ENCODE measurements at places on chromosomes 3 and 15. TPM values are rescaled to one million over a fixed set of nuclear protein-coding genes. Genes with fewer than 3 reads are reported as not detected.

EFCAB12 gene
- not detected for total RNA-seq

DNA sequence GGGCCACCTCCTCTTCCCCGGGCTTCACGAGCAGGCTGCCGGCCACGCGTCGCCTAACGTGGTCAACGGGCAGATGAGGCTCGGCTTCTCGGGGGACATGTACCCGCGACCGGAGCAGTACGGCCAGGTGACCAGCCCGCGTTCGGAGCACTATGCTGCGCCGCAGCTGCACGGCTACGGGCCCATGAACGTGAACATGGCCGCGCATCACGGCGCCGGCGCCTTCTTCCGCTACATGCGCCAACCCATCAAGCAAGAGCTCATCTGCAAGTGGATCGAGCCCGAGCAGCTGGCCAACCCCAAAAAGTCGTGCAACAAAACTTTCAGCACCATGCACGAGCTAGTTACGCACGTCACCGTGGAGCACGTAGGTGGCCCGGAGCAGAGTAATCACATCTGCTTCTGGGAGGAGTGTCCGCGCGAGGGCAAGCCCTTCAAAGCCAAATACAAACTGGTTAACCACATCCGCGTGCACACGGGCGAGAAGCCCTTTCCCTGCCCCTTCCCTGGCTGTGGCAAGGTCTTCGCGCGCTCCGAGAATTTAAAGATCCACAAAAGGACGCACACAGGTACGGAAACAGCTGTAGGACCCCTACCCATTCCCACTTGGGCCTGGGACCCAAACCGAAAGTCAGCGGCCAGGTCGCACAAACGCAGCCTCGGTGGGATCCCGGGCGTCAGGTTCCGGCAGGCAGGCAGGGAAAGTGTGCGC is 1.5 kb downstream of the ZIC1 start:
- DNase-seq, result no peak

GRCh38 chr3:23650371-23651140 is 155.2 kb upstream of the UBE2E1 start:
- peak; percentile 92 for DNase-seq

CP gene
- total RNA-seq, result not detected

TRANK1 gene
- total RNA-seq, result 1.4 TPM

DNA sequence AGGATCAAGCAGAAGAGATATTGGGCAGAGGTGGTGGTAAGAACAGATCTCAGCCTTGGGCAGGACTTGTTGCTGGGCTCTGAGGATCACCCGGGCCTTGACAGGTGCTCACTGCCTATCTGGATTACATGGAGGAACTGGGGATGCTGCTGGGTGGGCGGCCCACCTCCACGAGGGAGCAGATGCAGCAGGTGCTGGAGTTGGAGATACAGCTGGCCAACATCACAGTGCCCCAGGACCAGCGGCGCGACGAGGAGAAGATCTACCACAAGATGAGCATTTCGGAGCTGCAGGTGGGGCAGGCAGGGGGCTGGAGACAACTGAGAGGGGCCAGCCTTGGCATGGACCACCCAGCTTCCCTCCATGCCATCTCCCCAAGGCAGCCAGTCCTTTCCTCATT is 7.9 kb downstream of the ECE2 start:
- no peak for DNase-seq

TRIM42 gene
- not detected for total RNA-seq

GRCh38 chr3:125967156-125967555 is 1.8 kb upstream of the ROPN1B start:
- DNase-seq, result no peak

DNA sequence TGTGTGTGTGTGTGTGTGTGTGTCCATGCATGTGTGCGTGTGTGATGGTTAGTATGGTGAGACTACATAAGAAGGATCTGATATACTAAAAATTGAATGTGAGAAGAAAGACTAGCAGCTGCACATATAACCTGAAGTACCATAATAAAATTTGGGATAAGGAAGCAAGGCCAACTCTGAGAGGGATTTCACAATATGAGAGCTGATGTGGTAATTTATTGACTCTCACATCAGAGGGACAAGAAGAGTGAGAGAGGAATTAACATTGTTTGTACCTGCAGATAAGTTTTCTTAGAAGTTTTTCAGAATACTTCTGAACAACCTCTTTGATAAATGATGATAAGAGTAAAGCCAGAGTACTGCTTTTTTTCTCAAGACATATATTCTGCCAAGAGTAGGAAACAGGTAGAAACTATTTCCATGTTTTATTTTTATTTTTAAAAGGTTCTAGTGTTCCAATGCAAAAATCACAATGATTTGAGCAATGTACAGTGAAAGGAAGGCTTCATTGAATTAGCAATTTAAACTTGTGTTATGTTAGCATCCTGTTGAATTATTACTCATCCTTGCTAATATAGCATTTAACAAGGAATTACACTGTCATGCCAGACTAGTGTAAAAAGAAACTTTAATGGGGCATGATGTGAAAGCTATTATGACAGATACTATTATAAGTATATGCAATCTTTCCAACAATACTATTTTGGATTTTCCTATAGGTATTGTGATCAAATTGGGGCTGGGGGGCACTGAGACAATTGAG is 415.5 kb upstream of the ARPP21 start:
- no peak for DNase-seq

GRCh38 chr3:9420850-9421549 is 23.6 kb downstream of the SETD5 start:
- DNase-seq, result peak; percentile 74

DNA sequence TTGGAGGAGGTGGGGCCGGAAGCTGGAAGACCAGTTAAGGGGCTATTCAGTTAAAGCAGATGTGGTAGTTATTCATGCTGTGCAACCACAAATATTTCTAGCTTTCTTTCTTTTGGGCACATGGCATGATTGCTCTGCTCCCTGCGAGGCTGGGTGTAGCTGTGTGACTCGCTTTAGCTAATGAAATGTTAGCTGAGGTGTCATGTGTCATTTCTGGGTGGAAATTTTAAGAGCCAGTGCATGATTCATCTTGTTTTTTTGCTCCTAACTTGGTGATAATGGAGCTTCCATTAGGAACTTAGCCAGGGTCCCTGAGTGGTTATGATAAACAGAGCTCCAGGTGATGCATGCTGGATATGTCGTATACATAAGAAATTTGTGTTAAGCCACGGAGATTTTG is 300.6 kb downstream of the SATB1 start:
- DNase-seq, result peak; percentile 92

DNA sequence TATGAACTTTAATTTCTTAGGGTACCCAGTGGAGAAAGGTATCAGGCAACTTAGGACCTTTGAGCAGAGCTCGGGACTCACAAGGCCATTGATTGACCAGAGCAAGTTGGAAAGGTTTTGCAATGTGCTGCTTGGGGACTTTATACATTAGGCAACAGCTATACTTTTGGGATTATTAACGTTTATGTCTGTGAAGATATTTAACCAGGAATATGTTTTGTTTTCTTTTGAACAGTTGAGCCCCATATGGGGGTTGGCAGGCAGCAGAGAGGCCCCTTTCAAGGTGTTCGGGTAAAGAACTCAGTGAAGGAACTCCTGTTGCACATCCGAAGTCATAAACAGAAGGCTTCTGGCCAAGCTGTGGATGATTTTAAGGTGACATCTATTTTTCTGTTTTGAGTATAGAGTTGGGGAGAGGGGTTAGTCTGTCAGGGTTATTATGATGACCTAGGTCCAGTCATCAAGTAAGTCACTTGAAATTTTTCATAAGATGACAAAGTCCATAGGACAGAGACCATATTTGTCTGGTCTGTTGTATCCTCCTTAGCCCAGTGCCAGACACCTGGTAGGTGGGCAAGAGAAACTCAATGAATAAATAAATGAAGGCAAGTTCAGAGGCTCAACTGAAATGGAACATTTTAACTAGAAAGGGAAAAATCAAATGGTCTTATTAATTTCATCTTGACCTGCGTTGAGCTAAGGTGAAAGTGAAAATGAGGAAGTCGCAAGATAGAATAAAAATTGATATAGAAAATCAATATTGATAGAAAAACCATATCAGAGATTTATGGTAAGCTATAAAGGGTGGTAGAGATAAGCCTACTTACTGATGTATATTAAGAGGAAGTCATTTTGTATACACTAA is 2.8 kb downstream of the NFKBIZ start:
- DNase-seq, result no peak

GRCh38 chr3:101278727-101279126 is 41.6 kb downstream of the IMPG2 start:
- no peak for DNase-seq

PDZRN3 gene
- total RNA-seq, result 0.33 TPM

DNA sequence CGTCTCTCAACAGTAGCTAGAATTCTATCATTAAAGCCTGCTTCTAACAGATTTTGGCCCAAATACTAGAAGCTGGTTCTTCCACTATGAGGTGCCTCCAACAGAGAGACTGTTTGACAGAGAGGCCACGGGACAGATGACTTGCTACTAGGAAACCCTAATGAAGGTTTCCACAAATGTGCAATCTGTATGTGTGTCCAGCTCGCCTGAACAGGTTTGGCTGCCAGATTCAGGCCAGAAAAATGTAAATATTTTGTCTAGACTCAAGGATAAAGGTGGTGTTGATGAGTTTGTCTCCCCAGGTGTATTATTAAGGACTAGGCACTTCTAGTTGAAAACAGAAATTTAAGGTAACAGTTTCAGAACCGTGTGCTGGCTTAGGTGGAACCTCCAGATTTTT is 91.6 kb upstream of the TRIM42 start:
- DNase-seq, result no peak

DNA sequence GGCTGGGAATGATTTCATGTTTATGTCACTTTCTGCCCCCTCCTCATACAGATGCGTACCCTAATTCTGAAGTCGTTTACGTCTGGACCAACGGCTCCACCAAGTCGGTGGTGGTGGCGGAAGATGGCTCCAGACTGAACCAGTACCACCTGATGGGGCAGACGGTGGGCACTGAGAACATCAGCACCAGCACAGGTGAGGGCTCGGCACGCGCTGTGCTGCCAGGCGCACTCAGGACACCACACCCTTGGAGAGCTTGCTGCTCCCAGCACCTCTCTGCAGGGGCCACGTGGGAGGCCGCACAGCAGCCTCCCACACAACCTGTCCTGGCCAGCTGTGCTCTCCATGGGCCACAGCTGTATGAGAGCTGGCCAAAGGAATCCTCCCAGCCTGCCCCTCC is 33.8 kb upstream of the GABRG3 start:
- no peak for DNase-seq

GRCh38 chr3:16174389-16174788 is at the start of gene GALNT15:
TSS of gene GALNT15 (plus strand) at chr3:16174680. CDS start at chr3:16175152, 472 bp downstream.
- DNase-seq, result peak; percentile 75

- DNase-seq, result no peak
These were observed 238.6 kb upstream of the CHRM5 start for GRCh38 chr15:33729653-33730052.

KCNMB3 gene
- total RNA-seq, result 0.23 TPM

TMEM212 gene
- not detected for total RNA-seq

- peak; percentile 74 for DNase-seq
These were observed 57.8 kb upstream of the PLSCR4 start for GRCh38 chr3:146308682-146309081.

COL6A5 gene
- 0.17 TPM for total RNA-seq

PAQR5 gene
- total RNA-seq, result 5.3 TPM

GRCh38 chr3:120449701-120450599 is 842 bp downstream of the FSTL1 start:
- DNase-seq, result peak; percentile 50

DNA sequence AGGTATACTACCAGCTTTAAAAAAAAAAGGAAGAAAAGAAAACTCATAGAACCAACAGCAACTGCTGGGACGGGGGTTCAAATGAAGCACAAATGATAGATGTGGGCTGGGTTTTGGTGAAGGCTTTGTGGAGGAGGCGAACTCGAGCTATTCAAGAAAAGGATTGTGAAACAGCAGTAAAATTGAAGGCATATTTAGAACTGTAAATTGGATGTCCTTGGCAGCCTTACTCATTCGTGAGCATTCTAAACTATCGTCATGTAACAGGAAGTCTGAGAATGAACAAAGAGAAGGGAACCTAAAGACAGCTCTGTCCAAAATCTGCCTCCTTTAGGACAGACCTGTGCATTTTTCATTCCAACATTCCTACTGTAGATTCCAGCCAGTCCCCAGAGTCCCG is 97.8 kb downstream of the LARS2 start:
- DNase-seq, result no peak

POLR2M gene
- total RNA-seq, result 117 TPM

ACKR4 gene
- total RNA-seq, result not detected

DNA sequence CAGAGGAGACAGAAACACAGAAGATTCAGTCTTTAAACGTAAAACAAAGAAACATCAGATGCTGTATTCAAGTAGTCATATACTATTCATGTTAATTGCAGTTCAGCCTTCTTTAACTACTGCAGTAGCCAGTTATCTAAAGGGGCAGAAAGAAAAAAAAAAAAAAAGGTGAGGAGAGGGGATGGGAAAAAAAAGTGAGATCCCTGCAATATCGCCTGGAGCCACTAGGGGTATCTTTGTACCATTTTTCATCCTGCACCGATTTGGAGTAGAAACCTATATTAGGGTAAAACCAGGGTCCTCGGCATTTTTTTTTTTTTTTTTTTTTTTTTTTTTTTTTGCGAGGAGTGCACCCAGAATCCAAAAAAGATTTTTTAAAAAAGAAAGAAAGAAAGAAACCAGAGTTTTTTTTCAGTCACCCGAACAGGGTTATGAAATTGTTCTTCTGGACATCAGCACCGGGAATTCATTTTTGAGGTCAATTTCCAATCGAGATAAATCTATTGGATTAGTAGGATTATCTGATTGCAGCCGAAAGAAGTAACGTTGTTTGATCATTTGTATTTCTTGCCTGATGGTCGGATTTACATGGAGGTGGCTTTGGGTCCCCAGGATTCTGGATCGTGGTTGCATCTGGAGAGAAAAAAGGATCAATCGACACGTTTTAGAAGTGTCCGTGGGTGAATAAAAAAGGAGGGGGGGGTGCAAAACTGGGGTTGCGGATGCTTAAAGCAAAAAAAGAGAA is 186.7 kb downstream of the NLGN1 start:
- DNase-seq, result peak; percentile 59

TIPIN gene
- total RNA-seq, result 21.9 TPM

GRCh38 chr3:63739474-63739873 is 79.6 kb upstream of the C3orf49 start:
- no peak for DNase-seq

DNA sequence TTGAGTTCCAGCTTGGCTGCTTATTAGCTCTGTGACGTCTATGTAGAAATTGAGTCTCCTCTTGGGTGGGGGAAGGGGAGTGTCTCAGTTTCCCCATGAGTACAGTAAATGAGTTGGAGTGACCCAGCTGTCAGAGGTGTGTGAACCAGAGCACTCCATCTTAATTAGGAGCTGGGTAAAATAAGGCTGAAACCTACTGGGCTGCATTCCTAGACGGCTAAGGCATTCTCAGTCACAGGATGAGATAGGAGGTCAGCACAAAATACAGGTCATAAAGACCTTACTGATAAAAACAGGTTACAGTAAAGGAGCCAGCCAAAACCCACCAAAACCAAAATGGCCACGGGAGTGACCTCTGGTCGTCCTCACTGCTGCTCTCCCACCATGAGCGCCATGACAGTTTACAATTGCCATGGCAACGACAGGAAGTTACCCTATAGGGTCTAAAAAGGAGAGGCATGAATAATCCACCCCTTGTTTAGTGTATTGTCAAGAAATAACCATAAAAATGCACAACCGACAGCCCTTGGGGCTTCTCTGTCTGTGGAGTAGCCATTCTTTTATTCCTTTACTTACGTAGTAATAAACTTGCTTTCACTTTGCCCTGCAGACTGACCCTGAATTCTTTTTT is 222.4 kb downstream of the CACNA2D3 start:
- DNase-seq, result peak; percentile 3

Data from HT1080 (cell line).